Skeletal muscle cell (primary cell): ENCODE measurements at places on chromosomes 7 and 10.
A peak's percentile ranks its signal among the peaks of the same experiment; 100 is the strongest.

DNA sequence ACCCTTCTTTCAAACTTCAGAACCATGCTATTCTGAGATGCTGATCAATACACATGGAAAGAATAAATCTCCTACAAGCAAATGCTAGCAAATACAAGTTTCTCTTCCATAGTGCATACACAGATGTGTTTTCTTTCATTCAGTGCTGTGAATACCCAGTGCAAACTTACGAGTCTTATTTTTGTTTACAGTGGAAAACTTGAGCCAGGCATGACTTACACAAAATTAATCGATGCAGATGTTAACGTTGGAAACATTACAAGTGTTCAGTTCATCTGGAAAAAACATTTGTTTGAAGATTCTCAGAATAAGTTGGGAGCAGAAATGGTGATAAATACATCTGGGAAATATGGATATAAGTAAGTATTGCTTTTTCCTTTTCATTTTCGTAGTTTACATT is 48.8 kb downstream of the PNLIPRP3 start:
- no peak for DNase-seq

DNA sequence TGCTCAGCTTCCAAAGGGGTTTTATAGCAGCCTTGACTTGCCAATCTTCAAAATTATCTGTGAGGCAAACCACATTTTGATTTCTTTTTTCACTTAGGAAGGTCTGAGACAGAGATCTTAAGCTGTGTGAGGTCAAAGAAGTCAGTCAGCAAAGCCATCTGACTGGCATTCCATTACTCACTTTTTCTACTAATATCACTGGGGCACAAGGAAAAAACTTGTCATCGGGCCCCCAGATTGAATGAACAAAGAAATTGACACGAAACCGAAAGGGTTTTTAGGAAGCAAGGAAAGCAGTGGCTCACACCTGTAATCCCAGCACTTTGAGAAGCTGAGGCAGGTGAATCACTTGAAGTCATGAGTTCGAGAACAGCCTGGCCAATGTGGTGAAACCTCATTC is 78.5 kb upstream of the FRMD4A start:
- DNase-seq: no peak

DNA sequence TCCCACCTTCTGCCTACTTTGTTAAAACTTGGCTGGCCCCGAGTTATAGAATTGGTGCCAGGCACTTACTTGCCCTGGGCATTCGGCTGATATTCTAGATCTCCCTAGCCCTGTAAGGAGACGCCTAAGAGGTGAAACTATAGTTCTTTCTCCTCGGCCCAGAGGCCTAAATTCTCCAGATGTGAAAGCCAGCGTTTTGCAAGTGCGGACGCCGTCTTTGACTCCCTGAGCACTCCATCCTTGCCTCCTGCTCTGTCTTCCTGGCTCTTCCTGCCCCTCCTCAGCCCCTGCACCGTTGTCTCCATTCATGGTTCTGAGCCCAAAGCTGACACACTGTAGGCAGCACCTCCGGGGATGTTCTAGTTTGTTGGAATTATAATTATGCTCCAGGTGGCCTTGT is 11.2 kb downstream of the SMKR1 start:
- no peak for DNase-seq

GRCh38 chr7:114789871-114790311 is 132.0 kb upstream of the MDFIC start:
- peak; percentile 92 for DNase-seq

DNA sequence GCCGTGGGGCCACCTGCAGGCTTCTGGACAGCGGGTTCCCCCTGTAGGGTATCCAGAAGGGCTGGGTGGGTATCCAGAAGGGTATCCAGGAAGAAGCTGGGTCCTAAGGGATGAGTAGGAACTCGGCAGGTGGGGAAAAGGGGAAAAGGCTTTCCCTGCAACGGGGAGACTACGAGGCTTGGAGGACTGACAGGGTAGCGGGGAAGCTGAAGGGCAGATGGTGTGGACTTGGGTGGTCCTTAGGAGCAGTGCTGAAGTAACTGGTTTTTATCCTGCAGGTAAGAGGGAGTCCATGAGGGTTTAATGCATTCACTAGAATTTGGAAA is 525 bp downstream of the UBE2D4 start:
- no peak for DNase-seq

DNA sequence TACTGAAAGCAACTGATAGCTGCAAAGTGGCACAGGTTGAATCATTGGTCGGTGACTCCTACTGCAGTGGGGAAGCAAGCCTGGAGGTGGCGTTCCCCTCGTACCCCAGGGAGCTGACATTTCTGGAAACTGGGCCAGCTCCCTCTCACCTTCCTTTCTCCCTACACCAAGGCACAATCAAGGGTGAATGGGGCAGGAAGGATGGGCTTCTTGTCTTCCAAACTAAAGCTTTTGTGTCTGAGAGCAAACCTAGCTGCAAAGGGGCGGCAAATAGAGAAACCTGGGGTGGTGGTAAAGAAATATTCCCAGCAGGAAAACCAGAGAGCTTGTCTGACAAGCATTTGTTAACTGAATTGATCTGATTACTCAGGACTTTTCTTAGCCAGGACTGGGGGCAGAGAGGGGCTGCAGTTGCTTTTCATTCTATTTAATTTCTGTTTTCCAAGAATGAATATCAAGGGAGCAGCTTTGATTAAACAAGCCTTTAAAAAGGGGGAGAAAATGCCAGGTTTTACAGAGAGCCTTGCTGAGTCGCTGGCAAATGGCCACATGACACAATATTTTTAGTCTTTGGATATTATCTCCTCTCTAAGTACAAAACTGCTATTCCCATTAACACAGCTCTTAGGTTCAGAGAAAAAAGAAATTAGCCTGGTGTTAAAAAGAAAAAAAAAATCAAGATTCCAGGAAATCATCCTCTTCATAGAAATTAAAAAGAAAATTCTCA is 27.8 kb downstream of the CDHR3 start:
- DNase-seq: no peak
